ENCODE measurements at places on chromosomes 2 and 18.

DNA sequence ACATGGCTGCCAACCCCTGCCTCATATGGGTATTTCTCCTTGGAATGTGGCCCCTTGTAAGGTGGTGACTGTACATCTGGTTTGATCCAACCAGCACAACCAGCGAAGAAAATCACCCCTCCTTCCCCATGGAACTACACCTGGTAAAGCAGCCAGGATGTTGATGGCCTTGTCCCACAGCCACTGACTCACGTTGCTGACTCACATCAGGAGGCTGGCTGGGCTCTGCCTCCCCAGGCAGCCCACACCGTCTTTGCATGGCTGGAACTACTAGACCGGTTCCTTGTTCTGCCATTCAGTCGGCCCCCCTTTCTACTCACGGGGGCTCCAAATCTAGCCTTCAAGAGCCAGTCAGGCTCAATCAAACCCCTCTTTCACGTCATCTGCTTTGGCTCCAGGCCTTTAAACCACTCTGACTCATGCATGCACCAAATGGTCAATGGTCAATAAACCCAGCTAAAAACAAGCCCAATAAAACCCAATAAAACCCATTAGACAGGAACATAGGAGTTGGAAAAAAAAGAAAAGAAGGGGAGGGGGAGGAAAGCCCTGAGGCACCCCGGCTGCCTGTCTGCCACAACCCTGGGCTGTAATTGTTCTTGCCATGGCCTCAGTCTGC, 114.8 kb downstream of the PLB1 start:
- DNase-seq, result no peak

DNA sequence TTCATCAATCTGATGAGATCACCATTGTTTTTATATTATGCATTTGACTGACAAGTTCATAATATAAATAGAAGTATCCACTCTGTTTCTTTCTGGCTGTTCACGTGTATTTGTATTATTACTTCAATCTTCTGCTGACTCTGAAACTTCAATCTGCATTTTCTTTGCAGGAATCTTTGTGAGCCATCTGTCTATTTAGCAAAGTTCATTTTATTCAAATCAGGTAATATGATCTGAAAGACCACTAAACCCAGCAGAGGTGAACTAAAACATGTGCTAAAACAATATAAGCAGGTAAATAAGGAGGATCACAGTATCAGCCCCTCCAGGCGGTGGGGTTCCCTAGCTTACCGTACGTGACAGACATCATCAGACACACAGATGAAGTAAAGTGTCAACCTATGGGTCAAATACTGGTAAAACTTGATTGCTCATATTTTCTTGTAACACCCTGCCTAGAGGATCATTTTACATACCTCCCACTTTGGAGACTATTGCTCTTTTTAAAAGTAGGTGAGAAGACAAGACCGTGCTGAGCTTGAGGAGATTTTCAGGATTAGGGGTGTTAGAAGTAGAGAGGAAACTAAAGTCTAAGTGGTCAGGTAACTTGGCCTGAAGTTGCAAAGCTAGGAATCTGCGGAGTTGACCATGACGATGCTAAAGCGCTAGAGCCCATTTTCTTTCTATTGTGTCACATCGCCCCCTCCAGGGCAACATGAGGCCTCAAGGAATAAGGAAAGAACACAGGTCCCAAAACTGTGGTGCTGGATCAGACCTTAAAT, 9.0 kb downstream of the DTNB start:
- DNase-seq, result peak; percentile 42

DNA sequence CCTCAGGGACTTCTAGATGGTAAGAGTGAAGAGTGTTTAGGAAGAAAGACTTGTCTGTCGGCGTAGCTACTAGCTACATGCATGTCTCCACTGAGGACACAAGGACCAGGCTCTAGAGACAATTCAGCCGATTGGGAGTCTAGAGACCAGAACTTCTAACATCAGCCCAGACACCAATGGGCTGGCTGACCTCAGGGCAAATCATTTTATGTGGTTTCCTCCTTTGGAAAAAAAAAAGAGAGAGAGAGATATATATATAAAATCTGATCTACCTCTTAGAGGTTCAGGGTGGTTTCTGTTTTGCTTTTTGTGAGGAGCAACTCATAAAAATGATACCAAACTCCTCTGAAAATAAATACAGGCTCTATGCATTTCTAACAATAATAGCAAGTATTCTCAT, 212.8 kb downstream of the BCL2 start:
- DNase-seq, result no peak

DNA sequence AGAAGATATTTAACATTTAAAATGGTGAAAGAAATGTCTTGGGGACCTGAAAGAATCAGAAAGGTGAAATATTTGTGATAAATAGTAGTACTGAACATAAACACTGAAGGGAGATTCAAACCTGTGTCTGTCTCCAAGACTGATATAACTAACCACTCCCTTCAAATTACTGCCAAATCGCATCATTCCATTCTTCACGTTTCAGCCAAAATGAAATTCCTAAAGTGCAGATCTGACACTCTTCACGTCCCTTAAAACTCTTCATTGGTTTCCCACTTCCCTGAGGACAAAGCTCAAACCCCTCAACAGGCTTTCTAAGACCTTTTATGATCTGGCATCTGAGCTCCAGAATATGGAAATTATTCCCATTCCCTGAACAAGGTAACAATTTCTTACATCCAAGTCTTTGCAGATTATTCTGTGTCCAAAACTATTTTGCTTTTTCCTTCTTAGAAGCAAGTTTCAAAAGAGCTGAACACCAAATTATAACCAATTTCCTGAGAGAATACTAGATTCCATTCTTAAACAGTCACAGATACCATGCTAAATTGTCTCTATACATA, 18.9 kb downstream of the SLC8A1 start:
- DNase-seq, result no peak

DNA sequence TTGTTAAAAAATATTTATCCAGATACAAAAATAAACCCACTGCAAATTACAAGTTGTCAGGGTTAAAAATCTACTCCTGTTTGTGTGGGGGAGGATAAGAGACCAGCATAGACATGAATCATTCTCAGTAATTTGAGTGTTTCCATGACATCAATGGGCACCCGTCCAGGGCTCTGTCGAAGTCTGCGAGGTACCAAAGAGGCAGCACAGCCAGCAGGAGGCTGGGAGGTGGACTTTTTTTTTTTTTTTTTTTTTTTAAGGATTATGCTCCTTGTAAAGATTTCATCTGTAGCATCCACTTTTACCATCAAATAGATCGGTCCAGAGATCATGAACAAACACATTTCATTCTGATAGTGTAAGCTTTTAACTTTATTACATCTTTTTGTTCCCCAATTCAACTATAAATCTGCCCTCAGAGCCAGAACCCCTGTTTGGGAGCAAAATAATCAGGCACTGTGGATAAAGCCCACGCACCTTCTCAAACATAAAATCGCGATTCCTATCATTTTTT, 182.0 kb downstream of the TCF4 start:
- DNase-seq, result peak; percentile 37

- DNase-seq, result no peak
Observed at GRCh38 chr18:67608615-67609273, 92.2 kb upstream of the DSEL start.

GRCh38 chr2:153474876-153475435, 3.6 kb downstream of the RPRM start:
- DNase-seq, result no peak

DNA sequence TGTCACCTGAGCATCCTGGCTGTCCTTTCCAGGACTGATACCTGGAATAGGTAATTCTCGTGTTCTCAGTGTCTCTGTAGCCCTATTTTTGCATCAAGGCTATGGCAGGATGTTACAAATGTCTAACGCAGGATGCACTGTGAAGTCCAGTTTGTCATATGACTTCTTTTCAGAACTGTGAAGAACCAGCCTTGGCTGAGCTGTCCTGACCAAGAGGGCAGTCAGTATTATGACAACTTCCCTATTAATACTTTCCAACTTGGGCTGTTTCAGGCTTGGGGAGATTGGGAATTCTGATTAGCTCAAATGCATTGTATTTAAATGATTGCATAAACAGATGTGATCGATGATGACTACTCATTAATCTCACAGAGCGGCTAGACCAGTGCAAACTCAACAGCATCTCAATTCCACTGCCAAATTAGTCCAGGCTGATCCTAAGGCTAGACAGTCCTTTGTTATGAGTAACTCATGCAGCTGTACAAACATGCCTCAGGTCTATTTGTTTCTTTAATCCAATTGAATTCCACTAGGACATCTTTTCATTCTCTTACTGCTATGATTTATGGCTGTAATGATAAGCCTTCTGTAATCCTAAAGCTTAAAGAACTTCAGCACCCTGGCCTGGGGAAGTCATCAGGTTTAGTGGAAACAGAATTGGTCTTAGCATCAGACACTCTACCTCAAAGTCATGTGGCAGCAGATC, 331.6 kb downstream of the KCNS3 start:
- no peak for DNase-seq

GRCh38 chr2:111927723-111928122, 29.3 kb downstream of the MERTK start:
- no peak for DNase-seq

GRCh38 chr18:78457011-78457410, 522.6 kb upstream of the SALL3 start:
- no peak for DNase-seq

GRCh38 chr18:48920408-48921038, 30.2 kb downstream of the SMAD7 start:
- no peak for DNase-seq

- DNase-seq, result no peak
Observed at GRCh38 chr2:154193246-154193645, 321.5 kb downstream of the GALNT13 start.

DNA sequence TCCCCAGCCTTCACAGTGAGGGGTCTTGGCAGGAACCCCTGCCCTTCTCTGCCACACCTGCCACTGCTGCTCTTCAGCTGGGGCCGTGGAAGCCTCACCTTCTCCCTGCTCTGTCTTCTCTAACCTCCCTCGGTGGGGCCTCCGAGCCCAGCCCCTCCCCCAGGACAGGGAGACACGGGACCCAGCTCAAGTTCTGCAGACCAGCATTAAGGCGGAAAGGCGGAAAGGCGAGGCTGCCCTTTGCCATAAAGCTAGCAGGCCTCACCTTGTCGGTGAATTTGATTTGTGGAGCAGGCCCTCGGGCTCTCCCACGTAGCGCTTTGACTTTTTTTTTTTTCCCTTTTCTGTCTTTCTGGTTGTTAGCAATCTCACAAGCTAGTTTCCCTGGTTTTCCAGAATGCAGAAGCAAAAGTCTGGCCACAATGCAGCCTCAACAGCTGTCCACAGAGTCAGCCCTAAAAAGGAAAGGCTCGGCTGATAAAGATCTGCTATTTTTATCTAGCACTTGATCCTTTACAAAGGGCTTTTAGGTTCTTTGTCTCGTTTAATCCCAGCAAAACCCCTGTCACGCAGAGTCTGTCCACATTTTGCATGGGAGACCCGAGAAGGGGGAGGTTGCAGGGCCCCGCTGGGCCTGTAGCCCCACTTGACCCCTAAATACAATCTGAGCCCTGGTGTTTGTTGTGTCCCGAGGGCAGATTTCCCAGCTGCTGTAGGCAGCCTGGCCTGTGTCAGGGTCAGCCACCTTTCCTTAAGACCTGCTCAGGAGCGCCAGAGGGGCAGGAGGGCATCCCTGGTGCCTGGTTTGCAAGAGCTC, 6.0 kb downstream of the ITM2C start:
- no peak for DNase-seq

DNA sequence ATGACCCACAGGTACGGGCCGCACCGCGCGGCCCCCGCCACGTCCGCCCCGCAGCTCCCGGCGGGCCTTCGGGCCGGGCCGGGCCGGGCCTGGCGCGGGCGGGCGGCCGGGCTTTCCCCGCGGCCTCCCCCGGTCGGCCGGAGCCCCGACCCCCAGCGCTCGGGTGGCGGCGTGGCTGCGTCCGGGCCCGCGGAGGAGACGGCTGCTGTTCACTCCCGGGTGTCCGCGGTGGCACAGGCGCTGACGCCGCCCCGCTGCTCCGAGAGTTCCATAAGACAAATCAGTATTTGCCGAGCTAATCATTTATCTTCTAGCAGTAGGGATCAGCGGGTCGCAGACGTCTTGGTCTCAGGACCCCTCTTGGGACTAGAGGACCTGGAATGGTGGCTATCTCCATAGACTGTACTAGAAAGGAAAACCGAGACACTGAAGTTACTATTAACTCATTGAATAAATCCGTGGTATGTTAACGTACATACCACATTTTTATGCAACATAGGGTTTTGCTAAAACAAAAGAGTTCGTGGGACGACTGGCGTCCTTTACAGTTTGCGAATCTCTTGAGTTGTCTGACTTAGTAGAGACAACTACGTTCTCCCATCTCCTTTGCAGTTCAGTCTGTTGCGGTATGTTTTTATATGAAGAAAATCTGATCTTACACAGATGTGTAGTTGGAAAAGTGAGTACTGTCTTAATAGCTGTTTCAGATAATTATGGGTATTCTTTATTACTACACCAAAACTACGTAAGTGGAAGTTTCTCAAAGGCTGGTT, 500 bp downstream of the LIMS1 start:
- peak; percentile 68 for DNase-seq

- DNase-seq, result no peak
Observed at GRCh38 chr18:48308027-48308635, 101.1 kb downstream of the ZBTB7C start.

GRCh38 chr18:2901423-2901985, 54.7 kb downstream of the EMILIN2 start:
- DNase-seq, result no peak

DNA sequence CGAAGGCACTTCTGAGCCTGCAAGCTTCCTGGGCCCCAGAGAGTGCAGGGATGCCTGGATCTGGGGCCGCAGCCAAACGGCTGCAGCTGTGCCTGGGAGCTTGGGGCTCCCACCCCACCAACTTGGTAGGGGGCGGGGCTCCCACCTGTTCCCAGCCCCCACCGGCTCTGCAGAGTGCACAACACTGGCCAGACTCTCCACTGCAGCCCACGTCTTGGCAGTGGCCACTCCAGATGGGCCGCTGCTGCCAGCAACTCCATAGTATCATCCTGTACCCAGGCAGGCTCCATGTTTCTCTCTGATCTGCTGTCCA, 9.9 kb downstream of the DYSF start:
- no peak for DNase-seq

DNA sequence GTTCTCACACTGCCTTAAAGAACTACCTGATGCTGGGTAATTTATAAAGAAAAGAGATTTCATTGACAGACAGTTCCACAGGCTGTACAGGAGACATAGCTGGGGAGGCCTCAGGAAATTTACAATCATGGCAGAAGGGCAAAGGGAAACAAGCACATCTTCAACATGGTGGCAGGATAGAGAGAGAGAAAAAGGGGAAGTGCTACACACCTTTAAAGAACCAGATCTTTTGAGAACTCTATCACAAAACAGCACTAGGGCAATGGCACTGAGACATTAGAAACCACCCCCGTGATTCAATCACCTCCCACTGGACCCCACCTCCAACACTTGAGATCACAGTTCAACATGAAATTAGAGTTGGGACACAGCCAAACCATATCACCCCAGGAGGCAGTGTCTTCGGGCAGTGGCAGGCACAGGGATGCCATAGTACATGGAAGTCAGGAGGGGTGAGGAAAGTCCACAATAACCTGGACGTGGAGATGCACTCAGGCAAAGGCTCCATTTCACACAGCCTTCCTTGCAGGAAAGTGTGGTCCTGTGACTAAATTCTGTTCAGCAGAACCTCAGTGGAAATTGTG, 120.4 kb upstream of the SERPINE2 start:
- no peak for DNase-seq

DNA sequence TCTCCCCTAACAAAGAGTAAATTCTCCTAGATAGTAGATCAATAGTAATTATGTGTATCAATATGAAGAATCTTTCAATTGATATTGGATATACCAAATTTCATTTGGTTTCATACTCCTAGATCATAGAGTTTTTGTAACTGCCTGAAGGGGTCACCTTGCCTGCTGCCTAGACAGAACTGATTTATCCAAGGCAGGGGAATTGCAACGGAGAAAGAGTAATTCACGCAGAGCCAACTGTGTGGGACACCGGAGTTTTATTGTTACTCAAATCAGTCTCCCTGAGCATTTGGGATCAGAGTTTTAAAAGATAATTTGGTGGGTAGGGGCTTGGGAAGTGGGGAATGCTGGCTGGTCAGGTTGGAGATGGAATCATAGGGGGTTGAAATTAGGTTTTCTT, 92.2 kb upstream of the SLC8A1 start:
- no peak for DNase-seq
